Transverse colon (tissue), 4 donors: ENCODE measurements at places on chromosomes 2 and 18. TPM values are rescaled to one million over a fixed set of nuclear protein-coding genes. Genes with fewer than 3 reads are reported as not detected.

GRCh38 chr18:10142496-10143160, 228.8 kb downstream of the VAPA start:
- DNase-seq: no peak
- no peak overlapping the region for H3K4me3 ChIP-seq
- peak overlapping the region; percentile 25 for H3K27ac ChIP-seq
- peaks cover 15% of the 10 kb centered on the region for H3K4me1 ChIP-seq
- no peaks in the 10 kb centered on the region for H3K36me3 ChIP-seq
- no peaks in the 10 kb centered on the region for H3K27me3 ChIP-seq

DNA sequence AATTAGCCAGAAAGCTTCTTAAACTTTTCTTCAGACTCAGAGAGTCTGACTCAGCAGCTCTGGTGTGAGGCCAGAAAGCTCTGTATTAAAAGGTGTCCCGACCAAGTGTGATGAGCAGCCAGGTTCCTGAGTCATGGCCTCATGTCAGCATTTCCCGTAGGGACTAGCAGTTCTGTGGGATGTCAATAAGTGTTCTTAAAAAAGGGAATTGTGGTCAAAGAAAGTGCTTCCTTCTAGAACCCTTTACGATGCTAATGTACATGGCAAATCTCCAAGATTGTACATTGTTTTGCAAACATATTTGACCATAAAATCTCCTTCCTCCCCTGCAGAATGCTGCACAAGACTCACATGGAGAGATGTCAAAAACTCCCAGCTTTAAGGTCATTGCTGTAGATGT, 80.1 kb downstream of the PLA2R1 start:
- H3K27me3 ChIP-seq: no peaks in the 10 kb centered on the region
- H3K4me3 ChIP-seq: no peak overlapping the region
- no peak overlapping the region for H3K27ac ChIP-seq
- H3K4me1 ChIP-seq: peaks cover 10% of the 10 kb centered on the region
- no peaks in the 10 kb centered on the region for H3K36me3 ChIP-seq
- peak; percentile 11 for DNase-seq

Gene SPDYA
- 1.00 TPM for total RNA-seq

DNA sequence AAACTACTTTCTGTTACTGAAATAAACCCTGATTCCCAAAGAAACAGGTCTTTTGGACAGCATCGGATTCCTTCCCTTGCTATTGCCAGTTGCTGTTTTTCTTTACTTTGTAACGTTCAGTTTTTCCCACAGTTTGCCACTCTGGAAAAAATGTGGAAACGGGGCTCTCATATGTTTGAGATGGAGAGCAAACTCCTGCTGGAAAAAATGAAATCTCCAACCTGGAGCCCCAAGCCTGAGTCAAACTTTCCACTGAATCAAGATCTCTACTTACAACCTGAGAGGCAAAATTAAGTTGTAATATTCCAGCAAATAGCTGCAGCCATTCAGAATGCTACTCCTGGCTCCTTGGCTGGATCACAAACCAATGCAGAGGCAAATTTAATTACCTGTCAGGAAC, 270.7 kb downstream of the SRBD1 start:
- no peak overlapping the region for H3K4me3 ChIP-seq
- H3K4me1 ChIP-seq: no peaks in the 10 kb centered on the region
- no peak overlapping the region for H3K27ac ChIP-seq
- H3K36me3 ChIP-seq: no peaks in the 10 kb centered on the region

DNA sequence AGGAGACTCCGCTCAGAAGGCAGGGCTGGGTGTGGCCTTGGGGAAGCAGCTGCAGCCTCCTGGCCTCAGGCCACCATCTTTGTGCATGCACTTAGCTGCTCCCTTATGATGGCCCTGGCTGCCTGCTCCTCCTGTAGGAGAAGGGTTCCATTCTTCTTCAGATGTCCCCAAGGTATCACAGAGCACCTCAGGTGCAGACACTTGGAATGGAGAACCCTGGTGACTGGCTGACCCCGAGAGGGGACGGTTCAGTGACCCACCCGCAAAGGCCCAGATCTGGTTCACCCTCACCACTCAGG, 9.6 kb downstream of the GPAT2 start:
- no peak for DNase-seq
- H3K4me3 ChIP-seq: no peak overlapping the region
- H3K27me3 ChIP-seq: no peaks in the 10 kb centered on the region

DNA sequence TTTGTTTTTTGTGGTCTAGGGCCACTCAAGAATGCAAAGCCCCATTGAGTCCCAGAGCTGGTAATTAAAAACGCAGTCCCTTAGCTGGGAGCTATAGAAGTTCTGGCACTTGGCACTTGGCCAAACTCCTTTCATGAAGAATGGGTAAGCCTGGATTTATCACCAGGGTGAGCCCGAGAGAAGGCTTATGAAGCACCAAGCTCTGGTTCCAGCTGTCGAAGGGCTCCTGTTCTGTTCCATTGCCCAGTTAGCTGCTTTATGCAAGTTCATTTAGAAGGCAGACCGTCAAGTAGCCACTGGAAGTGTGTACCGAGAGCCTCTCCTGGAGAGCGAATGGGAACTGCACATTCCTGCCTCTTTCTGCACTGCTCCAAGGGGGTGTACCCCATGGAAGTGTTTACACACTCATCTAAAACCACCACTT, 14.2 kb downstream of the ECEL1 start:
- no peak for DNase-seq
- H3K36me3 ChIP-seq: no peaks in the 10 kb centered on the region
- H3K27me3 ChIP-seq: peaks cover 54% of the 10 kb centered on the region
- H3K27ac ChIP-seq: no peak overlapping the region

DNA sequence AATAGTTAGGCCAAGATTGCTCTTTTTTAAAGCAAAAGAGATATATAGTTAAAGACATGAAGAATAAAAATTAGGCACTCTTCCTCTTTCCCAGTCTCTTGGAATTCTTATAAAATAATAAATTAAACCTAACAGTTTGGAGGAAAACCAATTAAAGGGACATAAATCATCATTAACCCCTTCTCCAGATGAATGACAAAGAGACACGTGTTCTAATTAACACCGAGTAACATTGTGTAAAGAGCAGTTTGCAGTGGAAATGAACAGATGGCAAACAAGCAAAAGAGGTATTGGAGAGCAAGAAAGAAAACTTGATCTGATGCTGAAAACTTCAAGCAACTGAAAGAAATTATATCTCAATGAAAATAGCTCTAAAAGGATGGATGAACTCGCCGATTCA, 48.4 kb downstream of the BCL2 start:
- no peaks in the 10 kb centered on the region for H3K4me1 ChIP-seq
- H3K27me3 ChIP-seq: no peaks in the 10 kb centered on the region
- no peaks in the 10 kb centered on the region for H3K36me3 ChIP-seq
- H3K27ac ChIP-seq: peak overlapping the region; percentile 10
- no peak overlapping the region for H3K4me3 ChIP-seq

Gene CPS1
- 0.32 TPM for total RNA-seq

DNA sequence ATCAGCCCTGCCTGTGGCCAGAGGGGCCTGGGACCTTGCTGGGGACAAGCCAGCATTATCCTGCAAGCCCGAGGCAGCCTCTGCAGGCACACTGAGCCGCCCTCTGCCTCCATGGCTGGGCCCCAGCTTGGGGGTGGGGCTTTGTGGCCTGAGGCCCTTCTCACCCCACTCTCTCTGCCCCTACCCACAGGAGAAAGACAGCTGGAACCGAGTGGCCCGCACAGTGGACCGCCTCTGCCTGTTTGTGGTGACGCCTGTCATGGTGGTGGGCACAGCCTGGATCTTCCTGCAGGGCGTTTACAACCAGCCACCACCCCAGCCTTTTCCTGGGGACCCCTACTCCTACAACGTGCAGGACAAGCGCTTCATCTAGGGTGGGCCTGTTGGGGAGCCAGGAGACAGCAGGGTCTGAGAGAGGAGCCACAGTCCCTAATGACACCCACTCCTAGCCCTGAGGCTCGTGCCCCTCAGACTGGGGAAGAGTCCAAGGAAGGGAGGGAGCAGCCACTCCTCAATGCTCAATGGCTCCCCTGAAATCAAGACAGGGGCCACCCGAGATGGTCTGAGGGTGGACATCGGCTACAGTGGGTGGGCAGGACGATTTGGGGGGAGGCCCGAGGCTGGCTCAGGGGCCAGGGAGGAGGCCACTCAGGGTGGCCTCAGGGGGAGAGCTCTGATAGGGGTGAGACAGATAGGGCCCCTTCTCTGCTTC, 4.4 kb upstream of the CHRNG start:
- no peak overlapping the region for H3K27ac ChIP-seq
- no peak overlapping the region for H3K4me3 ChIP-seq
- H3K4me1 ChIP-seq: no peaks in the 10 kb centered on the region
- H3K27me3 ChIP-seq: peaks cover 34% of the 10 kb centered on the region
- no peaks in the 10 kb centered on the region for H3K36me3 ChIP-seq
